Hematopoietic multipotent progenitor cell treated with erythropoietin and hydrocortisone succinate and interleukin-3 and kit ligand, for 6 days (in vitro differentiated cells): ENCODE measurements at places on chromosomes 5 and 9.
A peak's percentile ranks its signal among the peaks of the same experiment; 100 is the strongest.

- DNase-seq, result no peak
These were observed 63.5 kb downstream of the C9orf50 start for GRCh38 chr9:129557192-129558036.

DNA sequence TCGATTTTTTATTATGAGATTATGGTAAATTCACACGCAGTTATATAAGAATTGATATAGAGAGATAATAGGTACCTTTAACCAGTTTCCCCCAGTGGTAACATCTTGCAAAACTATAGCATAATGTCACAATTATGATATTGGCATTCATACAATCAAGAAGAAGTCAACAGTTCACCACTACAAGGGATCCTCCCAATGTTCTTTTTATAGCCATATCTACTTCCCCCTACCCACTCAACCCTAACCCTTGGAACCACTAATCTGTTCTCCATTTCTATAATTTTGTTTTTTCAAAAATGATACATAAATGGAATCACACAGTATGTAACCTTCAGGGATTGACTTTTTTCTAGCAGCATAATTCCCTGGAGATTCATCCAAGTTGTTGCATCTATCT is 9.8 kb downstream of the ACTL7B start:
- DNase-seq, result no peak

DNA sequence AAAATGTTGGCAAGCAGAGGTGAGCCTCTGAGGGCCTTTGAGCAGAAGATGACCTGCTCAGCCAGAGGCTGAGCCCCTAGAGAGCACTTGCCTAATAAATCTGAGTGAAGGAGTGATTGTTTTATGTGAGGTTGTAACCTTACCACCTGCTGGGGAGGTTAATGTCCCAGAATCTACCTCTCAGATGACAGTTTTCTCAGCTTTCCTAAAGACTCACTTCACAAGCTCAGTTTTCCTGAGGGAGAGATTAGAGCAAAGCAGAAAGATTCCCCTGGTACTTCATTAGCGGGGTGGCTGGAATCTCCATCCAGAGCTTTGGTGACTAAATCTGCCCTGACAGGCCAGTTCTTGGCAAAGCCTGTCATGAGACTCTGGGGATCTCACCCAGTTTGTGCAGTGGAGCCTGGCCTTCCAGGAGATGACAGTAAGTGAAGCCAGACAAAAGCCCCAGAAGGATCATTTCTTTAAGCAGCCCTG is 48.8 kb upstream of the GALNT10 start:
- DNase-seq, result no peak

DNA sequence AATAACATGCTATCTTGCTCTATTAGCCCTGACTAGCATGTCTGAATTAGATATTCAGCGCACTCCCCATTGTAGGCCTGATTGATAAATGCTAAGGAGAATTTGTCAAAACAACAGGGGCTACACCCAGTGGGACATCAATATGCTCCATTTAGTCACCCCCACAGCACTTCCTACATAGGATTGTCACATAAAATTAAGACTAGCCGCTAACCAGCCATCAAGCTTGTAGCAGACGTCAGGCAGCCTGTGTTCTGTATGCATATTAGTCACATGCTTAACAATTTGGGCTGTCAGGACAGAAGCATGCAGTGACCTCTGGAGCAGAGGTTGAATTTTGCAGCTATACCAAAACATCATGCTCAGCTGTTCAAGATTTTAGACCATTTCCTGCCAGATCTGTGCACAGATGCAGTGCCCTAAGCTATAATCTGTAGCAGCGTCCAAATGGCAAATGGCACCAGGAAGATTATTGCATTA is 197.4 kb upstream of the ISL1 start:
- no peak for DNase-seq

DNA sequence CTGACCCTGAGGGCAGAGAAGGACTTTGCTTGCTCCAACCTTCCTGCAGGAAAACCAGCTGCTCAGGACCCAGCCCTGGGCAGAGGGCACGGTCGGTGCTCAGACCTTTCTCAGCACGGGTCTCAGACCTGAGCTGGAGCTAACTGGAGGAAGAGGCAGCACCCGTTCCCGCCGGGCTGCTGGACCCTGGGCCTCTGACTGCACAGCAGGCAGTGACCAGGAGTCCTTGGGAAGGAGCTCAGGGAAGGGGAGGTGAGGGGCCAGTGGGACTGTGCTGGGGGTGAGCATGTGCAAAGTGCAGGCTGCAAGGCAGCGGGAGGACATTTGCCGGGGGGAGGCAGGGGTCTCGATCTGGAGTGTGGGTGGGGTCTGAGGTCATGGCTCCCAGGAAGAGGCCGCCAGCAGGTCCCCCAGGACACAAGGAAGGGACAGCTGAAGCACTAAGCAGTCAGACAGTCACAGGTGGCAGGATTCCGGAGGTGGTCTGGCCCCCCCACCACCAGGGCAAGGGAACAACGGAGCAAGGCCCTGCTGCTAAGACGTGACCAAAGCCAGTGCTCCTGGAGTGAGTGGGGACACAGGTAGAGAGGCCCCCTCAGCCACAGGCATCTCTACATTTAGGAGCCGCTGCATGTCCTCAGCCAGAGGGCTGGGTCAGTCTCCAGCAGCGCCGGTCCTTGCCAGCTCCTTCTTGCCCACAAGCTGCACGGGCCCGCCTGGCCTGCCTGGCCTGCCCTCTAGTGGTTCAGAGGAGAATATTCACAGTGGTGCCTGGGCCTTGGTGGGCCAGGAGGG is 4.8 kb upstream of the DPM2 start:
- DNase-seq, result peak; percentile 88

GRCh38 chr9:133844881-133845410 is 106.8 kb upstream of the SARDH start:
- peak; percentile 30 for DNase-seq

GRCh38 chr9:79236466-79236865 is 335.3 kb upstream of the TLE4 start:
- no peak for DNase-seq

DNA sequence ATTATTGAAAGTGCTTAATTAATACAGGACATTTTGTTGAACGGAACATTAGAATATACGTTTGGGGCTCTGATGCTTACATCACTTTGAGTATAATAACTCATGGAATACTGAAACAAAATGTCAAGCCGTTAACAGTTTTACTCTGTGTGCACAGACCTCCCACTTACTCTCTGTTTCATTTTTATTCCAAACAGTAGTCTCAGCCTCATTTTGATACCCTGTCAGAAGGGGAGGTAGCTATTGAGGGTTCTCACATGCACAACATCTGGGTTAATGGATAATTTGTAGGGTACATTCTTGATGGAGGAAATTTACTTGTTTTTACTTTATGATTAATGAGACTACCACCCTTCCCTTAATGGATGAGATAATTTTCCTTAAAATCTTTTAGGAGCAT is 59.0 kb downstream of the SCAMP1 start:
- DNase-seq, result no peak

DNA sequence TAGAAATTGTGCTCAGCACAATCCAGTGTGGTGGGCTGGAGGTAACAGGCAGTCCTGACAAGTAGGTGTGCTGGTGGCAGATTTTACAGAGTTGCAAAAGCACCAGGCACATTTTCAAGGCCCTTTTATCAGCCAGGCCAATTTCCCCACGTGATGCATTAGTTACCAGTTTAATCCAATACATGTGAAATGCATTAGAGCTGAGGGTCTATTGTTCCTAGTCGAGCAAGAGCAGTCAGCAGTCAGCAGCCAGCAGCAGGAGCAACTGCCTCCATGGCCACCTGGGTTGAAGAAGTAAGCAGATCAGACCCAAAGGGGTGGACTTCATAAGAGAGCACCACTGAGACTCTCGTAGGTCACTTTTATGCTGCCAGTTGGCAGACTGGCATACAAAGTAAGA is 76.7 kb downstream of the EPB41L4A start:
- no peak for DNase-seq

DNA sequence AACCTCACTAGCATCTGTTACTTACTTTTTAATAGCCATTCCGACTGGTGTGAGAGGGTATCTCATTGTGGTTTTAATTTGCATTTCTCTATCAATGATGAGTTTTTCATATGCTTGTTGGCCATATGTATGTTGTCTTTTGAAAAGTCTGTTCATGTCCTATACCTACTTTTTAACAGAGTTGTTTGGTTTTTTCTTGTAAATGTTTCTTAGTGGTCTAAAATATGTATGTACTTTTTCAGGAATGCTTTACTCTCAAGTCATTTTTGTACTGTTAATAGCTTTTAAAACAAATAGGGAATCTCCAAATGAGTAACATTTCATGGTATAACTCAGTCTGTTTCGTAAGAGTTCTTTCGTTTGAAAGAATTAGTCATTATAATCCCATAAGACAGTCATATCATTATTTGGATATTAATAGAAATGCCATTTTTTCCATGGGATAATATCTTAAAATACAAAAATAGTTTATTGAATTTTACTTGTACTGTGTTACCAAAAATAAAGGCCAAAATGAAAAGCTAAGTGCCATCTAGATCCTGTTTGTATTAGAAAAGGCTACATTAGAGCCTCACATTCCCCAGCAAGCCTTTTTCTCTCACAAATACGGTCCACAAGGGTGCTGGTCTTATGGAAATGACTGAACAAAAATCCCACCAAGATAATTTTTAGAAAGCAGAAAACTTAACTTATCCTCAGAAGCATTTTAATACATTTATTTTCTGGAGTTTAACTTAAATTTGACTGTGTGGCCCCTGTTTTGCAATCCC is 247.7 kb downstream of the PJA2 start:
- no peak for DNase-seq

- DNase-seq, result peak; percentile 81
These were observed 34.2 kb upstream of the HSD17B4 start for GRCh38 chr5:119417891-119418605.

DNA sequence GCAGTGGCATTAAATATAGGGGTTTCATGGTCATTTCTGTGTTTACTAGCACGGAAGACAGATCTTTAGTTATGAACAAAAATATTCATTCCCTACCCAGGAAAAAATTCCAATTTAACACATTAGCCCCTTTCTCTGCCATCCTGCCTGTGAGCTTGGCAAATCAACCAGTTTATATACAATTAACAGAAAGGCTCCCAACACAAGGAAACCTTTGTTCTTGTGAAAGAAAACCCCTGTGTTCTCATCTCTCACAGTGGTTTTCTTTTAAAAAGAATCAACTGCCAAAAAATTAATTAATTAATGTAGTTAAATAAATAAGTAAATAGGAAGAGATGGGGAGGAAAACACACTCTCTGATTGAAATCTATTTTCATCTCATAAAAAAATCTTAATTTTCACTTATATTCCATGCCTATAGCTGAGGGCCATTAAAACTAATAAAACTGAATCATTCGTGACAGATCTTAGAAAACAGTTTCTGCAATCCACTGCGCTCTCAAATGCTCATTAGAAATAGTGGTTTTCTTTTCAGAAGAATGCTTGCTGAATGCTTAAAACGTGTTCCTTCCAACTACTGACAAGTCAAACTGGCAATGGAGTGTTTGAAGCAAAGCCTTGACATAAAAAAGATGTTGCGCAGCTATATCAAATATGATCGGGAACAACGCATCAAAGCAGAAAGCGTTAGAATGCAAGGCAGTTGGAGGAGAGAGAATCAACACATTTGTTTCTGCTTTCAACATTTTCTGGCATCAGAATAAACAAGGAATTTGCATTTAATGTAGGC is 387.7 kb downstream of the TLR4 start:
- DNase-seq, result no peak

DNA sequence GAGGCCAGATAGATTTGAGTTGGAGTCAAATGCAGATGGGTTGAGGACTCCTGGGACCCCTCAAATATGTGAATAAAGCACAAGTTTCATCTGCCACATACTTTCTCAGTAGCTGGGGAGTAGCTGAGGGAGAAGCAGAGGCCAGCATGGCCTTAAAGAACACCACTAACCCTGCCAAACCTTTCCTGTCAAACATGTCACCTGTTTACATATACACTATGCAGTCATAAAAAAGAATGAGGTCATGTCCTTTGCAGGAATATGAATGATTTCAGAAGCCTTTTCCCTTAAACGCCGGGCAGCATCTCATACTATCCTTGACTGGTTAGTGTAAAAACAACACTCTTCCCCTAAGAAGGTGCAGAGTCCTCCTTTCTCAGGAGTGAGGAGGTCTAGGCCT is 25.2 kb upstream of the HSD17B4 start:
- no peak for DNase-seq

GRCh38 chr9:109639674-109640579 is 140.1 kb upstream of the PALM2AKAP2 start:
- no peak for DNase-seq

- DNase-seq, result no peak
These were observed 83.2 kb upstream of the NUDT12 start for GRCh38 chr5:103645816-103646215.

DNA sequence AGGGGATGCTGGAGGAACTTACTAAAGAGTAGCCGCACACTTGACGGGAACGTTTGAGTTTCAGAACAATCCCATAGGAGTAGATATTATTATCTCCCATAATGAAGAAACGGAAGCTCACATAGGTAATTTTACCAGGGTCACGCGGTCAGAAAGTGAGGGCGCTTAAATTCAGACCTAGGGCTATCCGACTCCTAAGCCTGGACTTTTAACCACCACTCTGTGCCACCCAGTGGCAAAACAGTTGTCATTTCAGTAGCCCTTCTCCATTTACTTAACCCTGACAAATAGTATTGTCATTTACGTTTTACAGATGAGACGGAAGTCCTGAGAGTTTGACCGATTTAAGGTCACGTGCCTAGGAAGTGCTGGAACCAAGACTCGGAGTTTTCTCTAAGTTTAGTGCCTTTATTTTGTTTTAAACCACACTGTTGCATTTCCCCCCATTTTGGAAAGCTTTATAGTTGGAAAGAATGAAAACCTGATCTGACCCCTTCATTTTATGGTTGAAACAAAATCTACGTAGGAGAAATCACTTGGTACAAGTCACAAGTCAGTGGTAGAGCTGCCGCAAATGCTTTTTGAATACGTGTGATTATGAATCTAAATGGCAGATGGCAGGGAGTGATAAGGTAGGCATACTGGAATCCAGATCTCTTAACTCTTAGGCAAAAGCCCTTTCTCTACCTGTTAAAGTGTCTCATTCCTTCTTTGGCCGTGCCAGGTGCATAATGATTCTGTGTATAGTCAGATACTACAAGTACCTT is 650 bp downstream of the MRRF start:
- peak; percentile 85 for DNase-seq

DNA sequence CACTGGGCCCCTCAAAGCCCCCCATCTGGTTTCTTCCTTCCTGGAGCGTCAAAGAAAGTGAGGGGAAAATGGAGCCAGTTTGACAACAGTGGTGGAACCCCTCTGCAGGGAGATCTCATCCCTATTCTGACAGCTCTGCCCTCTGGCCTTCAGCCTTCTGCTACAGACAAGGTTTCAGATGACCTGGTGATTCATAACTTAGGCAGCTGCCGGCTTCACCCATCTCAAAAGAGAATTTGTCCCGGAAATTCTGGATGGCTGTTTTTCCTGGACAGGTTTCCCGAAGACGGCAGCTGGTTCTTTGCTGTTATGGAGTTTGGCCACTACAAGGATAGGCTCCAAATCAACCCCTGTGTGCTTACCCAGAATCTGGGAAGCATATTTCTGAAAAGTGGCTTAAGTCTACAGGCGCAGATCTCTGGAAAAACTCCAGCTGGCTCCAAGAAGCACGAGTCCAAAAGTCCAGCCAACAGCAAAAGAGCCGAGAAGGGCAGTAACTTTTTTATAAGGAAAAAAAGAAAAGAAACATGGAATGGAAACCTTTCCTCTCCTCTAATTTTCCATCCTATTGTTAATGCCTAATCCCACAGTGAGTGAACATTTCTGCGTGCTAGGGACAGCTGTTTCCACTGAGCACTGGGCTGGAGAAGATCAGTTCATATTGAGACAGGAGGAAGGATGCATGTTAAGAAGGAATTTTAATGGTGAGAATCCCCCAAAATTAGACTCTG is 54.5 kb downstream of the ZNF366 start:
- no peak for DNase-seq
